ENCODE measurements at places on chromosomes 2 and 18.

DNA sequence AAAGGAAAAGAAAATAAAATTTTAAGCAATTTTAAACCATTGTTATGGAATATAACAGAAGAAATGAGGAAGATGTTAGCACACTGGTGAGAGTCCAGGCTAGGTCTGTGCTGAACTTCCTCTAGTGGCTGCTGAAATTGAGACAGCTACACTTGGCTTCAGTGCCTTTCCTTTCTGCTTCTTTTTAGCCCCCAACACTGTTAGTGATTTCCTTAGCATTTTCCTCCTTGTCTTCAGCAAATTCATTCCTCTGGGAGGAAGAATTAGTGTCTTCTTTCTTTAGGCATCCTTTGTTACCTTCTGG lies 47.6 kb downstream of the ITGAV start:
- no peak for DNase-seq

- no peak for DNase-seq
Measured at GRCh38 chr2:157267476-157267875, 10.0 kb downstream of the GALNT5 start.

- no peak for DNase-seq
Measured at GRCh38 chr2:2114707-2115245, 216.3 kb downstream of the MYT1L start.

DNA sequence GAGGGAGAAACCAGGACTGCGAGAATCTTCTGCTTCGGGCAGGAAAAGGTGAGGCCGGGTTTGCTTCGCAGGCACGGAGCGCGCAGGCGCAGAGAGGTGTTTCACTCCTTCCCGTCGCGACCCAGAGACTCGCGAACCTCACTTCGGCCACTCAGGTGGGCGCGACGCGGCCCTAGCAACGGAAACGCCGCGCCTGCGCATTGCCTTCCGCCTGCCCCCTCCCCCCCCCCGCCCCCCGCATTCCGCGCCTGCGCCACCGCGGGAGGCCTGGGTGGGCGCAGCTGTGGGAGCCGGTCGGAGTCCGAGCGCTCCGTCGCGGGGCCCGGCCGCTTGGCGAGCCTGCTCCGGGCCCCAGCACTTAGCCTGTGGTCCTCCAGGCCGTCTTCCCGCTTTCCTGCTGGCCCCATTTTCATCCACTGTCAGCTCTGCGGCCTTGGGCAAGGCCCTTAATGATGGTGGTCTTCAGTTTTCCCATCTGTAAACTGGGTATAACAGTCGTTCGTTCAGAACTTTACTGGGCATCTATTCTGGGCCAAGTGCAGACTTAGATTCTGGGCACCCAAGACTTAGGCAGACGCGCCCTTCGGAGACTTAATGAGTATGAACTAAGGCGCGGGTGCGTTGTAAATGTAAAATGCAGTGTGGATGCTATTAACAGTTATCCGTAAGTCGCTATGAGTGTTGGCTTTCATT lies 62.1 kb upstream of the ACKR3 start:
- no peak for DNase-seq

GRCh38 chr2:3454802-3455201 lies 64.5 kb downstream of the ADI1 start:
- no peak for DNase-seq

GRCh38 chr2:70888923-70889715 lies 46.6 kb upstream of the ATP6V1B1 start:
- DNase-seq = no peak

GRCh38 chr18:35511833-35512232 lies 14.1 kb upstream of the INO80C start:
- no peak for DNase-seq

DNA sequence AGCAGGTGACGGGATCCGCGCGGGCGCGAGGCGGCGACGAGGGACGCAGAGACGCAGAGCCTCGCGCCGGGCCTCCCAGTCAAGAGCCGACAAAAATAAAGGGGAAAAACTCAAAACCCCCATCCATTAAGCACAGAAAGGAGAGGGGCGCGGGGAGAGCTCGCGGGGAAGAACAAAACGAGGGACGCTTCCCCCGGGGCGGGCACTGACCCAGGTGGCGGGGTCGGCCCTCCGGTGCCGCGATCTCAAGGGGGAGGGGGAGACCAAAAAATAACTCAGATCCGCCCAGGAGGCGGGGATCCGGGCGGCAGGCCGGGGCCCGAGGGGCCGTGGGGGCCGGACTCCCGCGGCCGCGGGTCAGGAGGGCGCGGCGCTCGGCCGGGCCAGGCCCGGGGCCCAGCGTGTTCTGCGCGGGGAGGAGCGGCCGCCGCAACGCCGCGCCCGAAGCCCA lies 597 bp downstream of the RNF103 start:
- peak; percentile 24 for DNase-seq

DNA sequence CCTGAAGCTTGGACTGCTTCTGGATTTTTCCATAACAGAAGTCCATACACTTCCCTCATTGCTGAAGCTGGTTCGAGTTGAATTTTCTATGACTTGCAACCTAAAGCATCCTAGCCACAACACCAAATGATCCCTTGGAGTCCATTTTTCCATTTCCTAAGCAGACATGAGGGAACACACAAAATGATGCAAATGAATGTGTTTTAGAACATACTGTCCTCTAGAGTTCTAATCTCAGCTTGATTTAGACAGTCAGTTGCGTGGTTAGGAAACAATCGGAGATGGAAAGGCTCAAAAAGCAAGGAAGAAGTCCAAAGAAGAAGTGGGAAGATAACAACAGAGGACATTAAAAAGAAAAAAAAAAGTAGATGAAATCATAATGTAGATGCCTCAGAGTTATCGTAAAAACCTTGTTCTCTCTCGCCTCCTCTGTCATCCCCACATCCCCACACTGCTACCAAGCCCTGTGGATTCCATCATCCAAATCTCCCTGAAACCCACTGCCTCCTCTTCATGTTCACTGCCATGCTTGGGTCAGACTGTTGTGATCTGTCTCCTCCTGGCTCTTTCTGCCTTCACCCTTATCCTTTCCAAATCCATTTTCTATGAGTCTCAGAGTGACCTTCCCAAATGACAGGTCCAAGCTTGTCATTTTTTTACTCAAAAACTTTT lies 58.4 kb downstream of the TMEM247 start:
- no peak for DNase-seq

GRCh38 chr18:47528343-47528742 lies 276.9 kb upstream of the SKOR2 start:
- no peak for DNase-seq

GRCh38 chr2:105577762-105578161 lies 166.9 kb upstream of the NCK2 start:
- DNase-seq = no peak

- DNase-seq = no peak
Measured at GRCh38 chr2:107927034-107927534, 59.2 kb upstream of the SLC5A7 start.

DNA sequence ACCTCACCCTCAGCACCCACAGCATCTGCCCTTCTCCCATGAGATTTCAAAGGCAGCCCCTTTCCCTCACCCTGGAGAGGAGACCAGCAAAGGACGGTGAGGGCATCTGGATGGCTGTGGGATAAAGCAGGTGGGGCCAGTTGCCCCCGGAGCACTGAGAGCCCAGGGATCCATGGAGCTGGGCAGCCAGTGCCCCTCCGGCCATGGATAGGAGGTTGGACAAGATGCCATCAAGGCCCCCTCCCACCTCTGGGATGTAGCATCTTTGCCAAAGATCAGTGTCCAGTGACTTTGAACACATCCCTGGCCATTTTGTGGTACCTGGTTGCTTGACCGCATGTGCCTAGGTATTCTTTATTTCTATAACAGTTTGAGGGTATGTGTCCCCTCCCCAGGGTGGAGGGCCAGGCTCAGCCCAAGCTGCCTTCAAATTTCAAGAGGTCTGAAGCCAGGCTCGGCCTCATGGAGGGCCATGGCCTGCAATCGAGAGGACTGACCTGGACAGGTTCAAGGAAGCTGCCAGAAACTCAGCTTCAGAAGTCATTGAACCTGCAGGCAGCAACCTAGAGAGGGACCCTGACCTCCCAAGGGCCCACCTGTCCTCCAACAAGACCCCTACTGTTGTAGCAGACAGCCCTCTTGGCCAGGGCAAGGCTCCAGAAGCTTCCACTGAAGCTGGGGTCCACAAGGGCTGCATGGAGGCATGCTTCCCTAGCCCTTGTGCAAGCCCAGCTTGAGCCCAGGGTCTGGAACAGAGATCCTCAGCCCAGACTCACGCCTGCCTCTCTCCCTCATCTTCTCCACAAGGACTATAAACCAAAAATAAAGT lies 55.5 kb upstream of the BIN1 start:
- DNase-seq = no peak

DNA sequence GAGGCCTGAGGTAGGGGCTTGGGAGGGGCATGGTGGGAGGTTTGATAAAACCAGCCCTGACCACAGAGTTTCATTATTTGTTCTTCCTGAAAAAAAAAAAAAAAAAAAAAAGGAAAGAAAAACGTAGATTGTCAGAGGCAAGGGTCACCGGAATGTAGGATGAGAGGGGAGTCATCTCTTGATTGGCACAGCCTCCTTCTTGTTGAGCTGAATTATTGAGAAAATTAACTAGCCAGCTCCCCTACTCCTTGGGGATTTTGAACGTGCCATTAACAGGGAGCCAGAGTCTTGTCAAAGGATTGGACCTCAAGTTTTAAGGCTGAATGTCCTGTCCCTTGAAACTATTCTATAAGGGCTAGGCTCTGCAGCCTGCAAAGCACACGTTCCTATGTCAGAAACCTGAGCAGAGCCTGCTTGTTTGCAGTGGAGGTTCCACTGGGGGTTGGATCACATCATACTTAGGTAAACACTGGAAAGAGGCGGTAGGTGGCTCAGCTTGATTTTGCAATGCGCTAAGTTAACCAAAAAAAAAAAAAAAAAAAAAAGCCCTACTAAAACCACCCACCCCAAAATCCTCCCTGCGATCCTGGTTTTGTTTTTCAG lies 2.3 kb downstream of the INHBB start:
- DNase-seq = no peak

DNA sequence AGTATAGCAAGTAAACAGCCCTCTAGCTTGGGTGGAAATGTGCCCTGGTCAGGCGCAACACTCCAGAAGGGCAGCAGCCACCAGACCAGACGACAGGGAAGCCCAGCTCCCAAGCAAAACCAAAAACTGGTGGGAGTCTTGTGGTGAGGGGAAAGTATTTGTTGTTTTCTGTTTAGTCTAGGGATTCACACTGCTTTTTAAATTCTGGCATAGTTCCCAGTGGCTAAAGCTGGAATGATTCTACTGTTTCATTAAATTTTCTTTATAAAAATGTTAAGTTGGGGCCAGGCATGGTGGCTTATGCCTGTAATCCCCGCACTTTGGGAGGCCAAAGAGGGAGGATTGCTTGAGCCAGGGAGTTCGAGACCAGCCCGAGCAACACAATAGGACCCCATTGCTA lies 38.5 kb downstream of the MERTK start:
- DNase-seq = no peak

DNA sequence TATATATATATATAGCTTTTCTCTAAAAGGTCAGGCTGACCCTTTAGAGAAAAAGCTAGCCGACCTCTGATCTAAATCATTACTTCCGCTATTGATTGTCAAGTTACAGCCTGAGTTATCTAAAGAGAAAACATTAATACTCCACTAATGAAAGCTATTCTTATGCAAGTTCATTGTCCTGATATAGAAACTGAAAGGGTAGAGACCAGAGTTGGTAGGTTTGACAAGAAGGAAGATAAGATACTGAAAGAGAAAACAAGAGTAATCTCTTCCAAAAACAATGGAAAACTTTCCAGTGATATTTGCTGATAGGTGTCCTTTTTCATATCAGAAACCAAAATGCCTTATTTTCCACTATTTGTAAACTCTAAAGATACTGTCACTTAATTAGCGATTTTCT lies 62.8 kb upstream of the SLC39A10 start:
- DNase-seq = no peak

DNA sequence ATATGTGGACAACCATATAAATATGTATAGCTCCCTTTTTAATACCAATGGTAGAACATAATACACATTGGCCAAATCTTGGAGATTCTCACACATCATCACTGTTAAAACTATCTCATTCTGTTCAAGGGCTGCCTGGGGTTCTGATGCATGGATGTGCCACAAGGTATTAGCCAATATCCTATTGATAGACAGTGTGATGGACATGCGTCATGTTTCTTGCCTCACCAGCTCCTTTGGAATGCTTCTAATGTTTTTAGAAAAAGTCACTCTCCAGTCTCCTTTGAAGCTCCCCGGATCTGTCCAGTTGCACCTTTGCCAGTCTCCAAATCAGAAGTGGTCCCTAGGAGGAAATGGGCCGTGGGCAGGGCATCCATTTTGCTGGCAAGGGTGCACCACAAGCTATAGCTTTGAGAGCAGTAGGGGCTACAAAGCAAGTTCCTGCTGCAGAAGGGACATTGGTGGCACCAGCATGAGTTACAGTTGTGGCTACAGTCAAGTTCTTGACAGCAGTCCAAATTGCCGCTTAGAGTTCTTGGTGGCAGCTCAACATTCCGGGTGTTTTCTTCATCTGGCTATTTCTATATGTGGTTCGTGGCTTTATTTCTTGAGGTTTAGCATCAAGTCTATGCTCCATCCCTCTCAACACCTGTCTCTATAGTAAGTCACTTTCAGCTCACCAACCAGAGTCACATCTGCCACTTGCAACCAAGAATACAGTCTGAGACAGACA lies 25.1 kb upstream of the ATRAID start:
- DNase-seq = no peak

DNA sequence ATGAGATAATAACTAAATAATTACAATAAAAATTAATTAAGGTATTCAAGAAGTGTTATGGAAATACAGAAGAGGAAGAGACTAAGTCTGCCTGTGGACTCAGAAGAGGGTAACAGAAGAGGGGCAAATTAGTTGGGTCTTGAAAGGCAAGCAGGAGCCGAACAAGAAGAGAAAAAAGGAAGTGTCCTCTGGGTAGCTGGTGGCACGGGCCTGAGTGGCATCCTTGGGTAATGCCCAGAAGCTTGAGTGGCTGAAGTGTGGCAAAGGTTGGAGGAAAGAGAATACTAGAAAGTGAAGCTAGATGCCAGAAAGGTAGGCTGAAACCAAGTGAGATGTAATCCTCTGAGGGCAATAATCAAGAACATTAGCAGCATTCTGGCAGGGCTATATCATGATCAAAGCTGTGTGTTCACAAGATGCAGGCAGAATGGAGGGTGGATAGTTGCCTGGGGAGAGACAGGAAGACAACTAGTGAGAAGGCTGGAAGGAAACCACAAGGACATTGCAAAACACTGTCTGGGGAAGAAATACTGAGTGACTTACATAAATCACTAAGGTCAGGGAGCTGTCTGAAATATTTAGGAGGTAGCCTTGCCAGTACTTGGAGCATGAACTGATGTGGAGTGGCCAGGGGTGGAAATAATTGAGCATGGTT lies 16.2 kb downstream of the DOCK10 start:
- peak; percentile 51 for DNase-seq

DNA sequence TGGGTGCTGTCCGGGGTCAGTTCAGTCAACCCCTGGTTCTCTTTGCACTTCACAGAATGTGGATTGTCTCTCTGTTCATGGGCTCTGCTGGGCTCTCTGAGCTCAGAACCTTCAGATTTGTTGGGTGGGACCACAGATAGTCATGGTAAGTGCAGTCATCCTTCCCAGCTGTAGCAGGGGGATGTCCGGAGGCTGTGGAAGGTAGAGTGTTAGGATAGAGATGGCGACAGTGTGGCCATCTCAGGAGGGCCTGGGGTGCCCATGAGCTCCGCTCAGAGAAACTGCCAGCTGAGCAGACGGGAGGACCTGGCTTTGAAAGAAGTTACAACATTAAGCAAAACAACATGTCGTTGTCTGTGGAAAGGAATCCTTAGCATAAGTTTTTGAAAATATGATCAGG lies 149.8 kb downstream of the FAM210A start:
- DNase-seq = no peak

GRCh38 chr2:195055996-195056395 lies 601.0 kb upstream of the SLC39A10 start:
- DNase-seq = no peak
